Hematopoietic multipotent progenitor cell (in vitro differentiated cells): ENCODE measurements at places on chromosomes 7 and 10.

- no peak for DNase-seq
These were observed 1.3 kb downstream of the AMPH start for GRCh38 chr7:38629651-38630510.

DNA sequence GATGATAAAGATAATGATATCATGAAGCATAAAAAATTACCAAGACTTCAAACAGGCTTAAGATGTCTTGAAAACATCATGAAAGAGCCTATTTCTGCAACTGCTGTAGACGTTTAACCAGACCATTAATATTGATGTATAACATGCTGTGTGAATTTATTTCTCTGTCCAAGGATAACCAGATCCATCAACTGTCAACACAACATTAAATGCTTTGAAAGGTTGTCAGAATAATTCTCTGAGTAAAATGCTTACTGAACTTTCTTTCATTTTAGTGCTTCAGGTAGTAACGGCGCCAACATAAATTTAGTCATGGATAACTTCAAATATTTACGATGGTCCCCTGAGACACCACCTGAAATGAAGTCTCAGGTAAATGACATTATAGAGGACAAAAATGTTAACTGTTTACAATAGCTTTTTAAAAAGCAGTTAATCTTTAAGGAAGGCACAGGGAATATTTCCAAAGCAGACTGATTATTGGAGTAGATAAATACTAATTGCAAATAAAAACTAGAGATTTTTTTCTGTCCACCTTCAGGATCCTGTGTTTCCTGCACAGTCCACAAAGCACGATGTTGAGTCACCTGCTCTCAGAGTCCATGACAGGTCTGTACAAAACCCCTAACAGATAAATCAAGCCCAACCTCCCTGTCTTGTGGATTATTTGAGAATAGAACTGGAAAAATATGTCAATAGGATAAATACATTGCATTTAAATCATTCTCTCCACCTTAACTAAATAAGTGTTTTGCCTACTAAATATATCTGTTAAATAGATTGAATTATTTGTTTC is 1213.2 kb downstream of the XPNPEP1 start:
- no peak for DNase-seq

DNA sequence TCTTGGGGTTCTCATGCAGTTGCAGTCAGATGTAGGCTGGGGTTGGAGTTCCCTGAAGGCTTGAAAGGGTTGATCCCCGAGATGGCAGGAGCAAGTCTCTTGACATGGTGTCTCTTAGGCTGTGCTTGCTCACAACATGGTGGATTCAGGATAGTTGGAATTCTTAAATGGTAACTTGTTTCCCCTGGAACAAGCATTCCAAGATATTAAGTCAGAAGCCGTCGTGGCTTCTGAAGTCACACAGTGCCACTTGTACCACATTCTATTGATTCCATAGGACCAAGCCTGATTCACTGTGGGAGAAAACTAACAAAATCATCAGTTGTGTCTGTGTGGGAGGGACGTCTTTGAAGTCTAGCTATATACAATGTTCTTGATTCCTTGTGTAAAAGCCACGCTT is 3.5 kb upstream of the SLC35B4 start:
- no peak for DNase-seq

- DNase-seq: peak; percentile 77
These were observed 2.5 kb downstream of the LRCH4 start for GRCh38 chr7:100583132-100584053.

GRCh38 chr10:117627561-117627960 is 85.0 kb downstream of the EMX2 start:
- no peak for DNase-seq

- DNase-seq: no peak
These were observed 18.6 kb downstream of the TECPR1 start for GRCh38 chr7:98233219-98234070.

GRCh38 chr10:114571316-114571999 is 86.6 kb downstream of the ABLIM1 start:
- DNase-seq: no peak

DNA sequence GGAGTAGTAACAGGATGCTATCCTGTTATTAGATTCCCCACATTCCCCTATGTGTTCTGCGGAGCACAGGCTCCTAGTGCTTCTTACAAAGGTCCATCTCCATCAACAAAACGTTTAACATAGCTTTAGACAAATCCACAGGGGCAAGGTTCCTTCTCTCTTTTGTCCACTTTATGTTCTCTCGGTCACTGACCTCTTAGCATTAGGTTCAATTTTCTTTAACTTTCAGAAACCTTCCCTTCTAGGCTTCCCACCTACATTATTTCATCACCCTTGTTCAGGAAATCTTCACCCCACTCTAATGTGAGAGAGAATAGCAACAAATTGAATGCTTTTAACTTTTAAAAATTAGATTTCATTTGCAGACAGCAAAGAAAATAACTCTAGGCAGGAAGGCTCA is 84.9 kb downstream of the DOCK4 start:
- no peak for DNase-seq

GRCh38 chr7:123719197-123719721 is 29.5 kb downstream of the WASL start:
- DNase-seq: no peak

DNA sequence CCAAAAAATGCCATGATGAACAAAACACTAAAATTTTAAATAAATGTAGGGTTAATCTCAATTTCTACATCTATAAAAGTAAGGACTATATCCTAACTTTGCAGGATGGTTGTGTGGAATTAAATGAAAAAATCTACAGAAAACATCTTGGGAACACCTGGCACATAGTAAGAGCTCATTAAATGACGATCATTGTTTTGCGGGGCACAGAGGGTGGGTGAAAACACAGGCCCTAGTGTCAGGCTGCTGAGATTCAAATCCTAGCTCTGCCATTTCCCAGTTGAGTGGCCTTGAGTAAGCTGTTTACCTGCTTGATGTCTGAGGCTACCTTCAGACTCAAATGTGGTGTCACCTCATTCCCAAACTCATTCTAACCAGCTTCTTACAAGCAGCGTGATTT is 35.6 kb downstream of the BTBD16 start:
- DNase-seq: no peak

DNA sequence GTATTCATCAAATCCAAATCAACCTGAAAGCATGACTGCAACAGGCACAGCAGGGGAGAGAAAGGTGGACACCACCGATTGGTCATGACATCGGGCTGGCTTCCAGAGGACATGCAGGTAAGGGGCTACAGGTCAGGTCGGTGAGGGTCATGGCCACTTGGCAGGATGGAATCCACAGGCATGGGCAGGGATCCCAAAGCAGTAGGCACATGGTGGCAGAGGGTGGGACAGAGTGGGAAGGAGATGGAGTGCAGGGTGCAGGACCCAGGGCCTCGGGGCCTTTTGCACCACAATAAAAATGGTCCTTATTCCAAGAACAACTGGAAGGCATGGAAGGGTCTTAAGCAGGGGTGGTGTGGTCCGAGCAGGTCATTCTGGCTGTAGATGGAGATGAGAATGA is 33.0 kb downstream of the C10orf90 start:
- DNase-seq: no peak

DNA sequence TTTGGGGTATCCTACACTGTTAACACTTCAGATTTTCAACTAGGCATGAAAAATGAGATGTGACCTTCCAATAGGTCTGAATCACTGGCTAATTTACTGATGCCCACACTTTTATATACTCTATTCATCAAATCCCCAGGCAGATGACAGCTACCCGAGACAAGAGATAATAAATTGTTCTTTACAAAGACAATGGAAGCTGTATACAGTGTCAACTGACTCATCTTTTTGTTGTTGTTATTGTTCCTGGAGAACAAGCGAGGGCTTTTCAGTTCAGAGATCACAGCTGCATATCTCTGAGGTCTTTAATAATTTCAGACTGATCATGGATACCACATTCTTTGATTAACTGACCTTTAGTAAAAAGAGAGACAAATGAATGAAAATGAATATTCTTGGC is 228.9 kb downstream of the SDHAF3 start:
- DNase-seq: no peak

DNA sequence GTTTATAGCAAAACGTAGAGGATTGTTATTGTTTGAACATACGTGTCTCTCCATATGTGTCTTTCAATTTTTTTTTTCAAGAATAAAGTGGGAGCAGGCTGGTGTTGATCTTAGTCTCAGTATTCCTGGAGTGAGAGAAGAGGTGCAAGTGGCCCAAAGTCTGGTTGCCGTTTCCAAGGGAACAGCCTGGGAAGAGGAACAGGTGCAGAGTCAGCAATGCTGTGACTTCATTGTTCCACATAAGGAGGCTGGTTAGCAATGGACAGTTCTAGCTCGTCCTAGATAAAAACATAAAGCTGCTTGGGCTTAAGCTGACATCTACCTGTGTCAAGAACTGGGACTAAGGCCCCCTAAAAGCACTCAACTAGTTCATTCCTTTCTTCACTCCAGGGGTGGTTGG is 626.6 kb upstream of the TPK1 start:
- DNase-seq: no peak

DNA sequence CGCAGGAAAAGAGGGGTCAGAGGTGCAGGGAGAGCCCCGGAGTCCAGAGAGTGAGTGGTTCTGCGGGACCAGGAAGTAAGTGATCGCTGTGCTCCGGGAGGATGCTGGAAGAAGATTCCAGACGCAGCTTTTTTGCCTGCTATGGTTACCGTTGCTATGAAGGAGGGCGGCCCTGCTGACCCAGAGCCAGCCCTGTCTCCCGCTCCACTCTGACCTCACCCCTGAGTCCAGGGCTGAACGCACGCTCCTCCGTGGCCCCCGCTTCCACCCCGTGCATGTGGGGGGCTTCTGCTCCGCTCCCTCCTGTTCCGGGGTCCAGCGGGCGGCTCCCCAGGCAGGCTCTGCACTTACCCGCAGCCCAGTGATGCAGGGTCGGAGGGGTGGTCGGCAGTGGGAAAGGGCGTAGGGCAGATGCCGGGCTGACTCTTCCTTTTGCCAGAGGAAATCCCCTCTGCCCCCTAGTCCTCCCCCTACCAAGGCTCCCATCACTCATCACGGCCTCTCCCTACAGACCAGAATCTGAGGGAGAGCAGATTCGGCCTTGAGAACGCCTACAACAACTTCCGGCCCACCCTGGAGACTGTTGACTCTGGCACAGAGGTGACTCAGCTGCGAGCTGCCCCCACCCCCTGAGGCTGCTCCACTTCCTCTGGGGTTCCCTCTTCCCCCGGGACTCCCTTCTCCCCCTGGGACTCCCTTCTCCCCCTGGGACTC is 2.7 kb upstream of the MUC17 start:
- peak; percentile 80 for DNase-seq

GRCh38 chr7:108266491-108266890 is 136.3 kb upstream of the LAMB4 start:
- DNase-seq: no peak

GRCh38 chr7:31962246-31962645 is 108.0 kb downstream of the PDE1C start:
- DNase-seq: no peak

DNA sequence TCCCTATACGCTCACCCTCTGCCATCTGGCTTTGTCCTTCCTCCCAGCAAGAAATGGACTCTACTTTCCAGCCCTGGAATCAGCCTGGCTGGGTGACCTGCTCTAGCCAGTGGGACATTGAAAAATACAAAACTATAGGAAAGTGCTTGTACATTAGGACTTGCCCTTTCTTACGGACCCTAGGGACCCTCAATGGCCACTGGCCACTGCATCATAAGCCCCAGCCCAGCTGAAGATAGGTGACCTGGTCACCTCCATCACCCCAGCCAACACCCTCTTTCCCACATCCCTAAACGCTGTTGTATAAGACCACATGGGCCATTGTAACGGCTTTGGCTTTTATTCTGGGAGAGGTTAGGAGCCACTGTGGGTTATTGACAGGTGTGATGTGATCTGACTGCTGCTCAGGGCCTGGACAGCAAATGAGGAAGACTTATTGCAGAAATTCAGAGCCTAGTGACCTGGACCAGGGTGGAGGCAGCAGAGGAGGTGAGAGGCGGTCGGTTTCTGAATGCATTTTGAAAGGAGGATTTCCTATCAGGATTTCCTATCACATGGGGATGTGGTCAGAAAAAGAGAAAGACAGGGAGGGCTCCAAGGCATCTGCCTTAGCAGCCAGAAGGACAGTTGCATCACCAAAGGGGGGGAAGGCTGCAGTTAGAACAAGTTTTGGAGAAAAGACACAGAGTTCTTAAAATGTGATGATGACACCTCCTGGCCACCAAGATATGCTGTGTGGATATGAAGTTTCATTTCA is 2.2 kb upstream of the LMBR1 start:
- DNase-seq: no peak

GRCh38 chr7:37751096-37751495 is 67.5 kb downstream of the GPR141 start:
- DNase-seq: no peak

DNA sequence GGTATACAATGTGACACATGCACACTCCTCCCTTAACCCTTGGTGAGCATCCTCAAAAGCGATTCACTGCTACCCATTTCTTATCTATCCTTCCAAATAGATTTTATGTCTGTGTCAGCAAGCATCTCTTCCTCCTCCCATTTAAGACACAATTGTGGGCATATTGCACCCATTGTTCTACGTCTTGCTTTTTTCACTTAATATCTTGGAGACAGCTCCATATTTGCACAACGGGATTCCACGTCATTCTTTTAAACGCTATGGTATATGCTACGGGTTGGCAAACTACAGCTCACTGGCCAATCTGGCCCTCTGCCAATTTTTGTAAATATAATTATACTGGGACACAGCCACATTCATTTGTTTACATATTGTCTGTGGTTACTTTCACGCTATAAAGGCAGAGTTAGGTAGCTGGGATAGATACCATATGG is 88.6 kb downstream of the RNF216 start:
- no peak for DNase-seq

DNA sequence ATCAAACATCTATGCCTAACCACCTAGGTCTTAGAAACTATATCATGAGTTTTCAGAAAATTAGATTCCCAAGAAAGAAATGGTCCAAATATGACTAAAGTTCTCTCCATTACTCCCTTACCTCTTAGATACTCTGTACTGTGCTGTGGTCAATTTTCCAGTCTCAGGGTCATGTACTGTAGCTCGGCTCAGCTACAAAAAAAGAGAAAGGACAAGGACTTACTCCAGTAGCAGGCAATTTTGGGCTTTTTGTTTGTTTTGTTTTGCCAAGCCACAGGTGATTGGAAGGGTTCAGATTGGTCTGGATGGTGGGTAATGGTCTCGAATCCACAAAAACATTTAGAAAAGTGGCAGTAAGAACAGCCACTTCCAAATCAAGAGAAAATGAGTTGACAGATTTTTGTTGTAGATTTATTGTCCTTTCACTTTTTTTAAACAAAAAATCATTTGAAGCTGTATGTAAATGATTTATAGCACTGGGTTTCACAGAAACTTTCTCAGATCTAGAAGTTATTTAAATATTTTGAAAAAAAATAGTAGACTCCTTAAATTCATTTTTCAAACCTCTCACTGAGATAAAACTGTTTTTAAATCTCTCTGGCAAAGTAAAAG is 52.8 kb downstream of the P4HA1 start:
- DNase-seq: no peak

- DNase-seq: no peak
These were observed 647.5 kb downstream of the SORCS3 start for GRCh38 chr10:105288613-105289012.

DNA sequence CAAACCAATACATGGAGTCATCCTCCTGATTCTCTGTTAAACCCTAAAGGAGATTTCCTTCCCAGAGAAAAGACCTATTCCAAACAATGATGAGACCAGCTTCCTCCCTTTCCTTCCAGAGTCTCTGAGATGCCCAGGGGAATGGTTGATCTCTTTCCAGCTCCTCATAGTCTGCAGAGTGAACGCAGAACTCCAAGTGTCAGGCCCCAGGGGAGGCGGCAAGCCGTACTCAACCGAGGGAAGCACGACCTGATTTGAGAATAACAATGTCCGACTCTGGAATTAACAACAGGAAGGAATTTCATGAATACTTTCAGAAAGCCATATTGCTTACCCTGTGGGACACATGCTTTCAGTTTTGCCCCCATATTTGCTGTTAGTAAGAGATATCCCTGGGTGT is 241.7 kb upstream of the GLI3 start:
- DNase-seq: no peak

- DNase-seq: no peak
These were observed 598.7 kb downstream of the GRID1 start for GRCh38 chr10:85767891-85768290.
